ENCODE measurements at places on chromosomes 11 and 22.

- no peak for DNase-seq
Observed at GRCh38 chr11:27991736-27992135, 116.2 kb downstream of the KIF18A start.

GRCh38 chr11:77876045-77876444 lies 55.1 kb downstream of the AAMDC start:
- no peak for DNase-seq

DNA sequence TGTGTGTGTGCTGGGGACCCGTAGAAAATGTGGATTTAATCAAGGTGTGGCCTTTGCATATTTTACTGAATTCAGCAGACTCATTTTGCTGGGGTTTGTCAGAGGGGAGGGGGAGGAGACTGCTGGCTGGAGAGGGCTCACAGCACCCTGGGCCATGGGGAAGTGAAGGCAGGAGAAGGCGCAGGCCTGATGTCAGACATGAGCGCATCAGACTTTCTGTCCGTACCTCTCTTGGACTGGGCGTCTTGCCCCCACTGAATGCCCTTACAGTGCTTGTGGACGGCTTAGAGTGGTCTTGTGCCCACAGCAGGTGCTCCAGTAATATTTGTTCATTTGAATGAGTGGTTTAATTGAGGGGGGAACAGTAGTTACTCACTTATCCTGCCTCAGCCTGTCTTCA lies 75.2 kb downstream of the TEAD1 start:
- no peak for DNase-seq

DNA sequence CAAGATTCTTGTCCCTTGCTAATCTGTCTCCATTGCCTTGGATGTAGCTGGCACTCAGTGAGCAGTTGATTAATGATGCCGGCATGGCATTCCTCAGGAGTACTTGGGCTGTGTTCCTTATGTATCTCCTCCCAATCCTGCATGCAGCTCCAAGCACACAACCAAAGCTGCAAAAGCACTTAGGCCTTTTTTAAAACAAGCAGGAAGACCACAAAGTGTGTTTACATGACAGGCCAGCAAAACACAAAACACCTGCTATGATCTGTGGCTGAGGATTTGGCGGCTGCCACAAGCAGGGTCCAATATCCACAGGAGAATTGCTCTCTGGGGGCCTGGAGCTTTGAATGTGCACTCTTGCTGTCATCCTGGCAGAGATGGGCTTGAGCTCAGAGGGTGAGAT lies 8.9 kb downstream of the ABTB2 start:
- DNase-seq, result no peak

GRCh38 chr11:85844439-85845123 lies 10.6 kb upstream of the CCDC83 start:
- DNase-seq, result no peak

GRCh38 chr11:27348340-27348873 lies 14.6 kb downstream of the CCDC34 start:
- no peak for DNase-seq

- DNase-seq, result no peak
Observed at GRCh38 chr11:20854215-20854955, 185.0 kb downstream of the NELL1 start.

GRCh38 chr11:20131788-20132666 lies 28.2 kb downstream of the DBX1 start:
- DNase-seq, result peak; percentile 59

DNA sequence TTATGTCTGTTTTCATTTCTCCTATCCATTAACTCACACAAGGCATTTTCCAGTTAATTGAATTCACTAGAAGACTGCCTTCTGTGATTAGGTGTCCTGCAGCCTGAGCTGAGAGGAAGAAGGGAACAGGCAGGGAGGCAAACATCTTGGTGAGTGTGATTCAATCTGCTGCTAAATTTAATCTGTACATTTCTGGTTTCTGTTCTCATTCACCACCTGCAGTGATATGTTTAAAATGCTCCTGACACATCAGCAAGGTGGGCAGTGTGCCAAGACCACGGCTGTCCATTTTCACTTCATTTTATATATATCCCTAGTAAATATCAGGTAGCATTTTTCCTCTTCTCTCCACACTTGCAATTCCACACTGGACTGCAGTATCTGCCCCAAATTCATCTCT lies 416.5 kb downstream of the TMEM135 start:
- no peak for DNase-seq

GRCh38 chr11:59616396-59616982 lies 915 bp upstream of the OSBP start:
- no peak for DNase-seq

DNA sequence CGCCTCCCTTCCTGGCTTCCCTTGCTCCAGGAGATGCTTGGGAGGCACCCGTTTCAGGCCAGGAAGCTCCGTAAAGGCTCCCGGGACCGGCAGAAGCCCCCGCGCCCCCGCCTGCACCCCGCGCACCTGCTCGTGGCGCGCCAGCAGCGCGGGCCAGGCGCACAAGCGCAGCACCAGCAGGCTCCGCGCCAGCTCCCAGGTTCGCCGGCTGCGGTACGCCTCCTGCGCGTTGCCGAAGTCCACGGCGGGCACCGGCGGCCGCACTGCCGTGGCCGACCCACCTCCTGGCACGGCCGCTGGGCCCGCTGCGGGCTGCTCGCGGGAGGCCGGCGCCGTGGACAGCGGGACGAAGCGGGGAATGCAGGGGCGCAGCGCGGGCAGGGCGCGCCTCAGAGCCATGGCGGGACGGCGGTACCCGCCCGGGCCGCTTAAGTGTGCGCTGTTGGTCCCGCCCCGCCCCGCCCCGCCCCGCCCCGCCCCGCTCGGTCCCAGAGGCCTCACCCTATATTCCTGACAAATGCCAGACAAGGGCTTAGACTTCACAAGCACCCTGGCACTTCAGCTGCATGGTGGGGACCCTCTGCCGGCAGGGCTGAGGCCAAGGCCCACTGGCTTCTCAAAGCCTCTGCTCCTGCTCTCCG lies at the start of gene PRODH:
Gene PRODH (minus strand): TSS at position 405 of the 641 bp plus-strand sequence. CDS start 6 bp downstream, at position 399.
- DNase-seq, result no peak
